ENCODE measurements at places on chromosomes 4 and X.

DNA sequence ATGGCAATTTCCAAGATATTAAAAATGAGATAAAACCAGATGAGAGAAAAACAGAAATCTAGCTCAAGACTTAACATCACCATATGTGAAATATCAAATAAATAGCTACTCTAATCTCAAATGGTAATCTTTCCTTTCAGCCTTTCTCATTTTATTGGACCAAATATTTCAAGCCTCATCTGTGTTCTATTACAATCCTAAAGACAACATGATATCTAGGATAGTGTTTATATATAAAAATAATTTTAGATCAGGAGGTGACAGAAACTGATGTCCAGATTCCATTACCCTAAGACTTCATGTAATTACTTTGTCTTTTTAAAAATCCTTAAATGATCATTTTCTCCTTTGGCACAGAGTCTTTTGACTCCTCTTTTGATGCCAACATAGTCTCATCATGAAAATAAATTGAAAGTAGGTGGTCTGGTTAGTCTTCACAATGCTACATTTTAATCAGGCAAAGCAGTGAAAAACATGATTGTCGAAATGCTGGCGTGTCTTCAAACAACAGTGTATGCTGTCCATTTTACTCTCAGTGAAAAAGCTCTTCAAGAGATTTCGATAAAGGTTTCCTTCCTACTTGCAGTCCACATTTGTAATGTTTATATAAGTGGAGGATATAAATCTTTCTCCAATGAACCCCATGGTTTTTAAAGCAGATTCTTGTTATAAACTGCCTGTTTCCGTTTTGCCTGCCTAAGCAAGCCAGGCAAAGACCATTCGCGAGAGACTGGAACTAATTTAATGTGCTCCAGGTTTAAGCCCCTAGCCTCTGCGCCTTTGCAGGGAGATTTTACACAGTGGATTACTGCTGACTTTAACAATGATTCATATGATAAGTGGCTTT is 169.8 kb downstream of the SCFD2 start:
- DNase-seq, result no peak

GRCh38 chr4:144754562-144755410 is 108.8 kb downstream of the HHIP start:
- no peak for DNase-seq

DNA sequence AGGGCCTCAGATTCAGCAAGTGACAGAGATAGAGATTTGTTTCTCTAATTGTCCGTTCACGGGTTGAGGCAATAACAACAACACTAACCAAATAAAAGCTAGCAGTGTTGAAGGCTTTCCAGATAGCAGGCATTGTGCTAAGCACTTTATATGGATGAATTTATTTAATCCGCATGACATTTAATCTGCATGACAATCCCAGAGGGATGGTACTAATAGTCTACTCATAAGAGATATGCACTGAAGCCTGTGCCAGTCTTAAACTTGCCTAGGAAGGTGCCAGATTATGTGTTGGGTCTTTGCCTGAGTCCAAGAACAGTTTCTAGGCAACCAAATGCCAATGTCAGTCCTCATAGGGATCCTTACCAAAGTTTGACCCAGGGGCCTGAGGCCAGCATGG is 37.7 kb upstream of the FAT1 start:
- DNase-seq, result no peak

GRCh38 chr4:41148292-41148691 is 66.0 kb downstream of the APBB2 start:
- DNase-seq, result no peak

- DNase-seq, result no peak
Observed at GRCh38 chr4:141543176-141543575, 93.2 kb upstream of the IL15 start.

GRCh38 chrX:146238173-146238572 is 420.5 kb downstream of the SLITRK2 start:
- no peak for DNase-seq

GRCh38 chr4:88446124-88446523 is 10.8 kb upstream of the HERC5 start:
- no peak for DNase-seq

DNA sequence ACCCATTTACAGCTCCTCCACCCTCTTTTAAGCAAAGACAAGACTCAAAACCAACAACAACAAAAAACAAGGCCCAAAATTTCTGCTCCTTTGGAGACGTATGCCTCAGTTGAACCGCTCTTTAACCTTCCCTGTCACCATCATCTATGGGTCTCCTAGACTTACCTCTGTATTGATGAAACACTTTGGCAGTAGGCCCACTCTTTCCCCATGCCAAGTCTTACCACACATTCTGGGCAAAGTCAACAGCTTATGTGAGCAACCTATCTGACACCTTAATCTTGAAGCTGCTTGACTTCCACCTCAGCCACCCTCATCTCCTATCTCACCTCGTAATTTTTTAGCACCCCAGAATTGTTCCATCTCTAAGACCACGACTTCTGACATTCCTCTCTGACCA is 99.7 kb upstream of the CXorf66 start:
- DNase-seq, result no peak

- no peak for DNase-seq
Observed at GRCh38 chr4:84916227-84916626, 50.3 kb downstream of the WDFY3 start.

GRCh38 chr4:61185288-61185687 is 14.8 kb upstream of the ADGRL3 start:
- DNase-seq, result no peak

- no peak for DNase-seq
Observed at GRCh38 chr4:36242629-36243354, 1.5 kb downstream of the ARAP2 start.

- DNase-seq, result no peak
Observed at GRCh38 chrX:56233682-56234081, 1.5 kb downstream of the KLF8 start.

DNA sequence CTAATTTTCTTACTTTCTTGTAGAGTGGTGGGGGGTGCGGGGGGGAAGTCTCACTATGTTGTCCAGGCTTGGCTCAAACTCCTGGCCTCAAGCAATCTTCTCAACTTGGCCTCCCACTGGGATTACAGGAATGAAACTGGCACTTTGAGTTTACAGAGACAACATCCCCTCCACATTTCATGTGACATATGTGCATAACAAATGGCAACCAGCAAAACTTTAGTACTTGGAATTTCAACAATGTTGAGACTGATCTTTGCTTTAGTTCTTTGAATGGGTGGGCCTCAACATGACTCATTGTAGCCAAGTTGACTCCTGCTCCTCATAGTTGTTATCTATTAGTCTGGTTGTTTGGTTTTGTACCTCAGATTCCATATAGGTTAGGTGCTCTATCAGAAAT is 11.4 kb upstream of the FMR1 start:
- DNase-seq, result no peak

DNA sequence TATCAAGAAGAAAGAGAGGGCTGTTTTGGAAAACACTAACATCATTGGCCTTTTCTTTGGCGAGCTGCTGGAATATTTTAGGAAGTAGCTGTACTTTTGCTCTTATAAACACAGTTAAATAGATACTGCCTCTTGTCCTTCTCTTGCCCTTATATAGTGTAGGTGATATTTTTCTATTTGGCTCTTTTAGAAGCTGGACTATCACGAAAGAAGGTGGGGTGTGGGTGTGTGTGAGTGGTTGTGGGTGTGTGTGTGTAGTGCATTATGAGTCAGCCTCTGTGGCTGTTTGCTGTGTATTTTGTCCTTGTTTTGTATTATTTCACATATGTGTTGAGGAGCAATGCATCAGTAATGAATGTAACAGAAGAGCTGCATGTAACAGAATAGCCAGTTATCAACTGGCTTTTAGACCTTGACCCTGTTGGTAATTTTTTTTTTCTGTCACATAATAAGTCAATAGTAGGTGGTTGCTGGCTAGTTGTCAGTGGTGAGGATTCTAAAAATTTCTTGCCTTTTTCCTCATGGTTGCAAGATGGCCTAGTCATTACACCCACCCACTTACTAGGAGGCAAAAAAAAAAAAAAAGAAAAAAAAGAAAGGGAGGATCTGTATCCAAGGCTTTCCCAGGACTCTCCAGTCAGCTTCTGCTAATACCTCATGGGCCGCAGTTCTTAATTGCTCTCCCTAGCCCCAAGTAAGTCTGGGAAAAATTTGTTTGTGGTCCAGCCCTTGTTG is 23.8 kb downstream of the ARHGAP10 start:
- DNase-seq, result no peak

DNA sequence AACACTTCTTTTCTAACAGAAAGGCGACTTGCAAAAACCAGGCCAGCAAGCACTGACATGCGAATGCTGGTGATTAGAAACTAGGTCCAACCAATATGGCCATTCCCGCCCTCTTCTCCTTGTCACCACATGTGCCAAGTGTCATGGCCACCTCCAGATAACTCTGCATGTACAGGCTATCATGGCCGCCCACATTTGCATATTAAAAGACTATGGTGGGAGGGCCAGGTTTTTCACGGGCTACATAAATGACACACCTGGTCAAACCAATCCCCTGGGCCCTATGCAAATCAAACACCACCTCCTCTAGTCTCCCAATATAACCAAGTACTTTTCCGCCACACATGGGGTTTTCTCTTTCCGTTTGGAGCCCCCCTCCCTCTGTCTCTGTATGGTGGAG is 40.1 kb downstream of the NUDT11 start:
- DNase-seq, result no peak

DNA sequence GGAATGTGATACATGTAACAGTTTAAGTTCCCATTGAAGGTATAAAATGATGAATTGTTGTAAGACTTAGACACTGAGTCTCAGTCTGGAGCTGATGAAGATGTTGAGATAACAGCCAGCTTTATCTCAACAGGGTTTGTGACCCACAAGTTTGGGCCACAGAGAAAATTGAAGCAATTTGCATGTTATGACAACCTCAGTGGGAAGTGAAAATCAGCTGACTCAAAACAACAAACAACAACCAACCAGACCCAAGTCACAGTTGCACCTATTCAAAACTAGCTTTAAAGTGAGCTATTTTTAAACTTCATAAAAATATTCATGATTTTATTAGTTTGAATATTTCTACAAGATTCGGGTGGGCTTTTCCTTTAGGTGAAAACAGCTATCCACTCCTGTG is 8.0 kb downstream of the SFRP2 start:
- no peak for DNase-seq

DNA sequence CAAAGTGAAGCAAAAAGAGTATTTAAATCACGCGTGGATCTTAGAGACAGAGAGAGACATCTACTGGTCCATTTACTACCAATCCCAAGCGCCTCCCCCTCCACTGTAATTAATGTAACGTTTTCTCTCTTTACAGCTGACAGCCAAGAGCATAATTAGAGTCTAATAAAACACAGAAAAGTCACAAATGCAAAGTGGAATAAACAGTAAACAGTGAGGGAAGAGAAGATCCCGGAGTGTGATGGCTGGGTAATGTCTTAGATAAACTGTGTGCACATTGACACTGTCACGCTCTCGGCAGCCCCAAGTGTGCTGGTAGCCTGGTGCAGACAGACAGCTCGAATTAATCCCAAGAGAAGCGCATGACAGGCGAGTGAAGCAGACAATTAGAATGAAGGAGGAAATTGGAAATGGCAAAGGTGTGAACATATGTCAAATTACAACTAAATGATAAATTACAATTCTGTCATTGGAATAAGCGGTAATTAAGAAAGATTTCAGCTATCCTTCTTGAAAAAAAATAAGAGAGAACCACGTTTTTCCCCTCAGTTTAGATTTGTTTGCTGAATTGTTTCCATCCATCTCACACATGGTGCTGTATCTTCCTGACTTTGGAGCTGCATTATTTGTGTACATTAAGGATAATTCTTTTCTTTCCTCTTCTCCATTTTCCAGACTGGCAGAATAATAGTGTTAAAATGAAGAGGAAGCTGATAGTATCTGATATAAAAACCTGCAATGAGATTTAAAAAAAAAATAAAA is 100.1 kb downstream of the CXXC4 start:
- no peak for DNase-seq

DNA sequence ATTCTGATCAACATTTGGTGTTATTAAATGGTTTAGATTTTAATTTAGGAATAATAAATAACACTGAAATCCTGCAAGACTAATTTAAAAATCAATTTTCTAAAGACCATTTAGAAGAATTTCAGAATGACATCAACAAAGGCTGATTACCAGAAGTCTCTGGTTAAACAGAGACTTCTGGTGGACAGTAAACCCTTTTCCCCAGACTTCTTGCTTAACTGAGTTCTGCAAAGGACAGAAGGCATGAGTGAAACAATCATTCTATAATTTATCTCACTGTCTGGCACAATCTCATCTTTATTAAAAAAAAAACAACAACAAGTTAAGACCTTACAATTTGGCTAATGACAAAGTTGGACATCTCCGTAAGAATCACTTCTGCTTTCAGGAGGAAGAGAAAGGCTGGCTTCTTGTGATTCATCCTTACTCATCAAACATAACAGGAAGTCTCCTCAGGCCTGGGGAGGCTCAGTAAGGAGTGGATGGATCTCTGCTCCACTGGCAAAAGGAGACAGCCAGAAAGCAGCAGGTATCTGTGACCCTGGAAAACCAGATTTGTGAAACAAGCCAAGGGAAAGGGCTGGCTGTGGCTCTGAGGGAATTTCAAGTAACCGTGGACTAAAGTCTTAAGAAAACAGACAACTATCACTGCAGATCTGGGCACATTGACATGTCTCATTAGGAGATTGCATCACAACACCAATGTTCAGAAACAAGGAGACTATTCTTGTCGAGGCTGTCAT is 908 bp upstream of the TLR6 start:
- no peak for DNase-seq

DNA sequence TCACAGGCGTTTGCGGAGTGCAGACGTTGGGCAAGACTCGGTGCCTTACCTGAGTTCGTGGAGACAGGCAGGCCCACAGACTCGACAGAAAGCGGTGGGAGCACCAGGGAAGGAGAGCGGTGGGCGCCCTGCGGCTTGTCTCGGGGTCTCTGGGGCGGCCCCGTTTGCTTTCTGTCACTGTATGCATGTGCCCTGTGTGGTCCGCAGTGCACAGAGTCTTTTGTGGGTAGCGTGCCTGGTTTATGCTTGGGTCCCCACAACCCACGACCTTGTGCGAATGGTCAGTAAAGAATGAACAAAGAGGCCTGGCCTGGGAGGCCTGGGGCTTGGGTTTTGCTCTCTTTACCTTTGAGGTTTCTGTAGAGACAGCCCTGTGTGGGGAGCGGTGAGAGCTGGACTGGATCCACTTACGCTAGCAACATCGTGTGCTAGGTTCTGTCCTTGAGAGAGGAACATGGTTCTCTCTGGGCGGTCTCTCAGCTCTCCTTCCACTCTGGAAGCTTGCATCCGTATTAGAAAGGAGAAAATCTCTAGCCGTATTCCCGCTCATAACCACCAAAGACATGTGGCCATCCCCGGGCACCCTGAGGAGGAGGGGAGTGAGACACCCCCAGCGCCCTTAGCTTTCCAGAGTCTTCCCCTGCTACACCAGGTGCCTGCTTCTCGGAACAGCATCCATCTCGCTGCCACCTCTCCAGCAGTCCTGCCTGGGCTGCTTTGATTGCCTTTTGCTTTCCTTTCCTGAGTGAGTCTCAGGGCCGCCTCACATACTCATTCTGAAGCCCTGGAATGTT is 1.2 kb downstream of the TADA2B start:
- no peak for DNase-seq

- no peak for DNase-seq
Observed at GRCh38 chr4:26289401-26289800, 31.4 kb upstream of the RBPJ start.

DNA sequence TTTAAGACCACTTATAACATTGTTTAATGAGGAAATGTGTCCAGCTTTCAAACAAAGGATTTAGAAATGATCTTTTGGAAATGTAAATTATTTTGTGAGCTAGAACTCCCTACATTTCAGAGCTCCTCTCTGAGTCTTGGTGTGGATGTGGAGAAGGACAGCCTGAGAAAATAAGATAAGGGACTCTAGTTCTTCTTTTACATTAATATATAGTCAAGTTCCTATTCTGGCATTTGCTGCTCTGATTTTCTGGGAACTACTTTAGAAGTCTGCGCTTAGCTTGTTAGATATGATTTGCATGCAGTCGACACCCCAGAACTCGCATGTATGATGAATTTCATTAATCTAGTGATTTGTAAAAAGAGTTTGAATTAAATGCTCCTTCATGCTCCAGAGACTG is 45.5 kb downstream of the TSPAN7 start:
- no peak for DNase-seq
